ENCODE measurements at places on chromosomes 6 and 20.

DNA sequence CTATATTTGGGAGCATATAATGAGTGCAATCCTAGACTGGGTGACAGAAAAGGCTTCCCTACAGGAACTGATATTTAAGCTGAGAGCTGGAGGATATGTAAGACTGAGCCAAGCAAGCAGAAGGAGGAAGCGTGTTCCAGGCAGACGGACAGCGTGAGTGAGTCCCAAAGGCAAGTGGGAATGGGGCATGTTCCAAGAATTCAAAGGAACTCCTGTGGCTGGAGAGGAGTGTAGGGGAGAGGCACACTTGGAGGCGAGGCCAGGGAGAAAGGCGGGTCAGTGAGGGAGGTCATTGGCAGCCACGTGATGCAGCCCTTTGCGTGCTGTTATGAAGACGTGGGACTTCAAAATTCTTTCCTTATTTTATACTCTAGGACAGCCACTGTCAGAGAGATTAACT is 27.9 kb upstream of the SGK1 start:
- DNase-seq: no peak

- no peak for DNase-seq
Measured at GRCh38 chr6:39102821-39103136, 12.2 kb downstream of the SAYSD1 start.

DNA sequence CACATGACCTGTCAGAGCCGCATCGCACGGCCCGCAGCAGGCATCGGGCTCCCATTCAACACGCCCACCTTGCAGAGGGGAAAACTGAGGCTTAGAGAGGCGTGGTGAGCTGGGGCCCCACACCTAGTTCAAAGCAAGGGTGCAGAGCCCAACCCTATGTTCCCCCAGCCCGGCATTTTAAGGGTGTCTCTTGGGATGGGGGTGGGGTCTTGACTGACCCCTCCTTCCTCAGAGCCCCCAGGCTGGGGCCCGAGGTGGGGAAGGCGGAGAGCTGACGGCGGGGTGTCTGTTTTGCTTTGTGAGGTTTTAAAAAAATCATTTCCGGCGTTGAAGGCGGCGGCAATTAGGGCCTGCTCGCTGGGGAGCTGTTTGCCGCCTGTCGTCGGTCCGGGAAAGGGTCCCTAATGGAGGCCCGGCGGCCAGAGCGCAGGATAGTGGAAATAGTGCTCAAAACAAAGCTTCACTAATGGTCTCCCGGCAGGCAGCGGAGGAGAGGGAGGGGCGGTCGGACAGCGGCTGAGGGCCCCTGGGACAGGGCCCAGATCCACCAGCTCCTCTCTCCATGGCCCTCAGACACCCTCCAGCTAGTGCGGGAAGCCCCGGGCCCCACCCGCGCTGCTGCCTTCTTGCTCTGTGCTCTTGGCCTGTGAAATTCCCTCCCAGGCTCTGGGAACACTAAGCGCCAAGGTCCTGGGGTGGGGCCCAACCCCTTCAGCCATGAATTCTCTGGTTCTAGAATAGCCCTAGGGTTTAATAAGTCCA is 11.9 kb downstream of the VSTM2L start:
- DNase-seq: no peak

- DNase-seq: no peak
Measured at GRCh38 chr6:90097356-90097755, 199.3 kb downstream of the BACH2 start.

GRCh38 chr6:146598772-146599405 is at the start of gene ADGB:
Gene ADGB, plus strand, starts transcription at chr6:146598972. Its CDS starts 69 bp downstream, at chr6:146599041.
- no peak for DNase-seq

DNA sequence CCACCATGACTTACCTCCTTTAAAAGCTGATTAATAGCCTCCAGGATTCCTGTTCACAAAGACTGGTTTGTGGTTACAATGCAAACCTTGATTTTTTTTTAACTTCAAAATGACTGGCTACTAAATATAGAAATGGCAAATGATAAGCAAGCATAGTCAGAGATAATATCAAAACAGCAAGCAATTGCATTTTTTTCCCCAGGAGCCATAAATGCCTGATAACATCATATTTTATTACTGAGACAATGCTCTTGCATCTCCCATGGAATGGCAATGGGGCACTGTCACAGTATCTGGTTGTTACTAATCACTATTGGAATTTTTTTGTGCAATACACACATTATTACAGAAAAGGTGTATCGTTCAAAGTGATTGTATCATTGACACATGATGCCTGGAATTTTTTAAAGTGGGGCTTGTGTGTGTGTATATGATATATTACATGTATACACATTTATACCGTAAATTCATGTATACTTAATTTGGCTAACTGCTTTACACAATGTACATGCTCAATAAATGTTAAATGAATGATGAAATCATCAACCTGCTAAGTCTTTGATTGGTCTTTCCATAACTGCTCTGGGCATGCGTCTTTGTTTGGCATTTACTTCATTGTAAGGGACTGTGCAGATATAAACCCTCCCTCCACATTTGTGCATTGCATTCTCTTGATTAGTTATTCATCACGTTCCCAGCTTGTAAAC is 980 bp upstream of the SALL4 start:
- no peak for DNase-seq

GRCh38 chr20:64222291-64222735 is 33.2 kb upstream of the PCMTD2 start:
- no peak for DNase-seq

DNA sequence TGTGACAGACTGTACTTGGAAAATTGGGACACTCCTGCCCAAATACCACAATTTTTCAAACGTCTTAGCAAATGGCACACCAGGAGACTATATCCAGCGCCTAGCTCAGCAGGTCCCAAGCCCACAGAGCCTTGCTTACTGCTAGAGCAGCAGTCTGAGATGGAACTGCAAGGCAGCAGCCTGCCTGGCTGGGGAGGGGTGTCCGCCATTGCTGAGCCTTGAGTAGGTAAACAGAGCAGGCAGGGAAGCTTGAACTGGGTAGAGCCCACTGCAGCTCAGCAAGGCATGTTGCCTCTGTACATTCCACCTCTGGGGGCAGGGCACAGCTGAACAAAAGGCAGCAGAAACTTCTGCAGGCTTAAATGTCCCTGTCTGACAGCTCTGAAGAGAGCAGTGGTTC is 1003.3 kb upstream of the MAP3K7 start:
- no peak for DNase-seq

GRCh38 chr6:132388291-132388690 is 13.0 kb downstream of the MOXD1 start:
- no peak for DNase-seq

DNA sequence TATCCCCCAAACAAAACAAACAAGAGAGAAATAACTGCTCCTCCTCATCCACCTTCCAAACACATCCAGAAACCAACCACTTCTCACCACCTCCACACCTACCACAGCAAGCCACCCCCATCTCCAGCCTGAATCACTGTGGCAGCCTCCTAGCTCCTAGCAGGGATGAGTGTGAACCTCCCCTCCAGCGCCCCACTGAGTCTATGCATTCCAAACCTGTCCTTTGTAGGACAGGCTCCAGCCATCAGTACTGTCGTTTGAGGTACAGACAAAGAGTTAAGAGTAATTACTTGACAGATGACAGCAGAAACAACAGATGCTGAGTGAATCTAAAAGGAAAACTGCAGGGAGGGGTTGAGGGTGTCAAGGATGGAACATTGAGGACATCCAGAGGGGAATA is 2.4 kb downstream of the METTL24 start:
- DNase-seq: no peak

DNA sequence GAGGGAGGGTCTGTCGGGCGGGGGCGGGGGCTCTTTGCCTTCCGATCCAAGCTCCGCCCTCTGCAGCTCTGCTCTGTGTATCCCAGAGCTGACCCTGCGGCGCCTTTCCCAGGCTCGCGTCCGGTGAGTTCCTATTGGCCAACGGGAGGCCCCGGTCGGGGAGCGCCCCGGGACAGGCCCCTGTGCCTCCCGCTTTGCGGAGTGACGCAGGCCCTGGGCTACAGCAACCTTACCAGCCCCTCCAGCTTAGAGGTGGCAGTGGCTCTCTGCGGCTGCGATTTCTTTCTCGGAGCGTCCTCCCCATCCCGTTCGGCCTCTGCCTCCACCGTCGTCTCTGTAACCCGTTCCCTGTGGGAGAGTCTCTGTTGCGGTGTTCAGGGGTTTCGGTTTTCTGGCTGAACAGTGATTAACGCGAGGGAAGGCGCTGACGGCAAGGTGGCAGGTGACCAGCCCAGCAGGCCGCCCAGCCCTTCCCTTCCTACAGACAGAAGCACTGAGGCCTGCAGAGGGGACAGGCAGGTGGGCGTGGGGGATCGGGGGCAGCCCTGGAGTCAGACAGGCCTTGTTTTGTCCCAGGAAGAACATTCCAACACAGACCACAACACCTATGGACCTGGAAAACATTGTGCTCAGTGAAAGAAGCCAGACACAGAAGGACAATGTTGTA is 18.1 kb upstream of the CEBPB start:
- no peak for DNase-seq
